ENCODE measurements at places on chromosomes 11 and 22.

DNA sequence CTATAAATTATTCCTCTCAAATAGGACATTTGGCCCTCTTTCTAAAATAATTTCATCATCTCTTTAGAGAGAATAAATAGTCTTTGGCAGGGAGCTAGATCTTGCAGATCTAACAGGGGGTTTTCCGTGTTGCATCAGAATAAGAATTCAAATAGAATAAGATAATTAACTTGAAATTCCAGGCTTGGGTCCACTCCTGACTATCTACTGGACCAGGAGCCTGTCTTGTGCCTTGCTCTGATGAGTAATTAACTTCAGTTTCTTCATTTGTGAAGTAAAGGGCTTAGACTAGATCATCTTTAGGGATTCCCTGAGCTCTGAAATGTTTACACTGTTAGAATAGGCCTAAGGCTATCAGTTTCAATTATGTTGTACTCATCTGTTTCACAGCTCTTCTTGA lies 23.5 kb upstream of the TMEM123 start:
- DNase-seq, result no peak

DNA sequence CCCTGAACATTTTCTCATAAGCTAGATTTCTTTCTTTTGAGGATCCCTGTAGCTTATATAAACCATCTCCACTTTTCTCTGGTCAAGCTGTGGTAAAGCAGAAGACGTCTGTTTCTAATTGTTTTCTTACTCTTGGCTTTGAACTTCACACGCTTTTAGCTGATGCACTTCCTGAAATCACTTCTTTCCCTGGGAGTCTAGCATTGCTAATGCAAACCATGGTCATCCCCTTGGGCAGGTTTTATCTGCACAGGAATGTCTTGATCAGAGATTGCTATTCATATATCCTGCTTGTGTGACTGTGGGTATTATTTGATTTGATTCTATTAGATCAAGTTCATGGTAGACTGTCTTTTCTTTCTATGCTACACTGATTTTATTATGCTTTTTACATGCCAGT lies 199.2 kb upstream of the POU2AF2 start:
- no peak for DNase-seq

GRCh38 chr22:28379075-28379779 lies 300.4 kb downstream of the TTC28 start:
- DNase-seq, result no peak

- peak; percentile 71 for DNase-seq
Observed at GRCh38 chr11:64204464-64204989, 2.0 kb upstream of the FERMT3 start.

GRCh38 chr11:33721426-33721825 lies 14.8 kb downstream of the CD59 start:
- no peak for DNase-seq

DNA sequence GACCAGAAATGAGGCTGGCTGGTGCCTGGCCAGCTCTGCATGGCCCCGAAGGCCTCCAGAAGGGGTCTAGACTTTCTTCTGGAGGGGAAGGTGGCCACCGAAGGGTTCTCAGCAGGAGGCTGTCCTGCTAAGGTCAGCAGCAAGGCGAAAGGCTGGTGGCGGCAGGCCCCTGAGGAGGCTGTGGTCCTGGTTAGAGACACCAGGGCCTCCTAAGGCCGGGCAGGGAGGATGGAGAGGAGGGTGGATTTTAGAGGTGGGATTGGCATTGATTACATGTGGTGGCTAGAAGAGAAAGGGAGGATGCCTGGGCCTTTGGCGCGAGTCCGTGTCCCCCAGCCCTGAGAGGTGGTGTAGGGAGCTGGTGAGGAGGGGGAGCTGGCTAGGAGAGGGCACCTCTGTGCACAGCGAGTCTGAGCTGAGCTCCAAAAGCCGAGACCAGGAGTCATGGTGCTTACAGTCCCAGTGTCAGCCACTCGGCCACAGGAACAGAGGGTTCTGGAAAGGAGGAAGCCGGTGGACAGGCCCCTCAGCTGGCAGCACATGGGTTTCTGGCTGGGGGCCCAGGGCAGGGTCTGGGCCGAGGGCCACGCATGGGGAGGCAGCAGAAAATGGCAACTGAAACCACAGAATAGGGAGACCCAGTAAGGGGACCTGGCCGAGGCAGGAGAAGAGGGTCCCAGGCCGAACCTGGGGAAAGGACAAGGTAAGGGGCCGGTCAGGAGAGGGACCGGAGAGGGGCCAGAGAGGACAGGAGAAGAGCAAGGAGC lies 2.5 kb downstream of the FERMT3 start:
- DNase-seq, result no peak

DNA sequence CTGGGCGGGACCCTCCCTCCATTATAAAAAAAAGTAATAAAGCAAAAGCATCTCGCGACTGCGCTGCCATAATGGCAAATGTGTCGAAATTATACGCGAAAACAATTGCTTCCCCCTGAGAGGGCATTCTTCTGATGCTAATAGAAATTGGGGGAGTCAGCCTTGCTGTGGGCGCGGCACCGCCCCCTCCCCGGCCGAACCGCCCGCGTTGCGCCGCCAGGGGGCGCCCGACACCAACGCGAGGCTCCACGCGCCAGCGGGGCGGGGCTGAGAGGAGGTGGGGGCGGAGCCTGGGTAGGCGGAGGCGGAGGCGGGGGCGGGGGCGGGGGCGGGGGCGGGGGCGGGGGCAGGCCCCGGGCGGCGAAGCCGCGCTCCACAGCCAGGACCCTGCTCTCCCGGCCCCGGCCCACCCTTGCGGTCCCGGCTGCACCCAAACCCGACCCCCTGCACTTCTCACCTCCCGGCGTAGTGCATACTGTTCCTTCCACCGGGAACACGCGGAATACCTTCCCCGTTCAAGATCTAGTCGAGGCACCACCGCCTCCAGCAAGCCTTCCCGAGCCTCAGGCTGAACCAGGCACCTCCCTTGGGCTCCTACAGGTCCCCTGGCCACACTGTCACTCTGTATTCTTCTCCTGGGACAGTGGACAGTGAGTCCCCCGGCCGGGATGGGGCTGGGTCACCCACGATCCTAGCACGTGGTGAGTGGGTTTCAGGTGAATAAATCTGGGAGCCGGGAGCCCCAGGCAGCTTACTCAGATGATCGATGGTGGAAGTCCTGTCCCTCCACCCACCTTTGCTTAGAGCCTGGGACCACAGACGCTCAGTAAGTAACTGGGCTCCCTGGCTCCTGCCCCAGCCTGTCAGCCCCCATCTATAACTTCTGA lies 15.5 kb upstream of the UPK3A start:
- peak; percentile 82 for DNase-seq

DNA sequence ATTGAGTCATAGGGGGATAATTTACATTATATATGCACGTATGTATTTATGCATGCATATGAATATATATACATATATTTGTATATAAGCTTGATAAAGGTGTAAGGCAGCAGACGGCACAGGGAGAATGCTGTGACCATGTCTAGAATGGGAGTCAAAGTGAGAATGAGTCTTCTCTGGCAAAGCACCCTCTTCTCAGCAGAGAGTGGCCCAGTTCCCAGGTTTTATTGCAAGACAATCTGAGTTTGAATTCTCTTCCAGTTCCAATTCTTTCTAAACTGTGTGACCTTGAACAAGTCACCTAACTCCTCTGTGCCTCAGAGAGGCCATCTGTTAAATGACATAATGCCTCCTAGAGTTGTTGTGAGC lies 13.8 kb downstream of the EHF start:
- no peak for DNase-seq

- DNase-seq, result no peak
Observed at GRCh38 chr11:119763071-119763728, 34.2 kb upstream of the NECTIN1 start.

DNA sequence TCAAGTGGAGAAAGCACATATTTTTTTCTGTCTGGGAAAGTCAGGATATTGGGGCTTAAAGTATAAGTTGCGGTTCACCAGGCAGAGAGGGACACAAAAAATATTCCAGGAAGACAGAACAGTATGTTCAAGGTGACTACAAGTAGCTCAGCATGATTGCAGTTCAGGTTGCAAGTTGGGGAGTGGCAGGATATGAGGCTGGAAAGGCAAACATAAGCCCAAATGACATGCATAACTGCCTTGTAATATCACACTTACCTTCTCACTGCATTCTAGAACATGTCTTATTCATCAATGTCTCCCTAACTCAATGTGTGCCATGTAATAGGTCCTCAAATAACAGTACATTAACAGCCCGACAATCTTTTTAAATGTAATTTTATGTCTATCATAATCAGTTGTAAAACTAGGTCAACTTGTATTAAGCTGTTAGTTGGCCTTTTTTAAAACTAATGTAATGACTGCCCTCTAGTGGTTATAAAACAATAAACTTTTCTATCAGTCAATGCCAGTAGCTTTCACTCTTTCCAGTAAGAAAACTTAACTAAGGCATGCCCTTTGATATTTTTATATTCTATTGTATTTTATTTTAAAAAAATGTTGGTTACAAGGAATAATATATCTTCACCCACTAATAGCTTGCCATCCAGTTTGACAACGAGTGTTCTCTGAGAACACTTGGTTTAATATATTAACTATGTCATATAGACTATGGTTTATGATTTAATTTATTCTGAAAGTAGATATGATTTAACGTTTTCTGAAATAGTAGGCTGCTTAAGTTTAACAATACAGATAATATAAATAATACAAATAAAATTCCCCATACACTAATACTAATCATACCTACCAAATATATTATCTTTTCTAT lies 39.4 kb upstream of the CFAP300 start:
- no peak for DNase-seq

DNA sequence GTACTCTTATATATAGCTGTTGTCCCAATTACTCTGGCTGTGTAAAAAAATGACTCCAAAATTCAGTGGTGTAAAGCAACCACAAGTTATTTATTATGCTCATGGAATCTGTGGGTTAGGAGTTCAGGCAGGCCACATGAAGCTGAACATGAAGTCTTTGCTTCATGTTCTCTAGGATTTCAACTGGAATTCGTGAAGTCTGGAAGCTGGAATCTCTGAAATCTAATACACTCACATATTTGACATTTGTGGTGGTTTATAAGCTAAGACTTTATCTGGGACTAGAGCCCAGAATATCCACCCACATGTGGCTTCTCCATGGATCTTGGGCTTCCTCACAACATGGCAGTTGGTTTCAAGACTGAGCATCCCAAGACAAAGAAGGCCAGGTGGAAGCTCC lies 430.6 kb downstream of the MIAT start:
- no peak for DNase-seq

DNA sequence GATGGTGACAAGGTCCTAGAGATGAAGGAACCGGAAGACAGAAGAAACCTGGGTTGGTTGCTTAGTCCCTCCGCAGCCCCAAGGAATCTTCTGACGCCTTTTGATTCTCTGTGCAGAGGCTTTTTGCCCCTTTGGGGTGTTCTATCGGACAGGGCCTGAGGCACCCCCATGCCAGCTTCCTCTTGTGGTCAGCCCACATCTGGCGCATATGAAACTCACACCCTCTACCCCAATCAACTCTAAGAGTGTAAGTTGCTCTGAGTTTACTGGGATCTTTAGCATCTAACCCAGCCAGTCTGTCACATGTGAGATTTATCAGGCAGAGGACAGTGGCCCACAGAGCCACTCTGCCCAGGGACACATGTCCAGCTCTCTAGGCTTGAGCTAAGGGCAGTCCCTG lies 17.4 kb downstream of the RASD2 start:
- no peak for DNase-seq

- no peak for DNase-seq
Observed at GRCh38 chr11:83736684-83737083, 450.5 kb upstream of the CCDC90B start.

- DNase-seq, result no peak
Observed at GRCh38 chr11:33935005-33935404, 43.1 kb upstream of the LMO2 start.

GRCh38 chr11:33828604-33829429 lies 54.5 kb upstream of the FBXO3 start:
- DNase-seq, result no peak

- DNase-seq, result no peak
Observed at GRCh38 chr11:125429174-125429707, 66.8 kb downstream of the FEZ1 start.

All from stimulated activated CD8-positive, alpha-beta memory T cell treated with anti-CD3 and anti-CD28 coated beads, Interleukin-2, amount 100 ng/mL, for 1 hour (primary cell).